Esophagus muscularis mucosa (tissue), 4 donors: ENCODE measurements at places on chromosomes 7 and 10.

DNA sequence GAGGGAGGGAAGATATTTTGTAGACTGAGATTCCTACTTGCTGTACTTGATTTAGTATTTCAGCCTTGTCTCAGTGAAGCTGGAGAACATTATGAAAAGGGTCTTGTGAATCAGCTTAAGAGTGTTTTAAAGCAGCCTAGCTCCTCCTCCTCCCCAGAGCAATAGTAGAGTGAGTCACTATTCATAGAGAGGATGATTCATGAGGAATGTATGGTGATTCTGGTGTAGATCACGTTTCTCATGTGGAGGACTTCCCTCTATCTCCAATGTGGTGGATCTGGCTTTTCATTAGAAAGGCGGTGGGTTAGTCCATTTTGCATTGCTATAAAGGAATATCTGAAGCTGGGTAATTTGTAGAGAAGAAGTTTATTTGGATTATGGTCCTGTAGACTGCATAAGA lies 340.1 kb upstream of the CHRM2 start:
- DNase-seq = no peak

DNA sequence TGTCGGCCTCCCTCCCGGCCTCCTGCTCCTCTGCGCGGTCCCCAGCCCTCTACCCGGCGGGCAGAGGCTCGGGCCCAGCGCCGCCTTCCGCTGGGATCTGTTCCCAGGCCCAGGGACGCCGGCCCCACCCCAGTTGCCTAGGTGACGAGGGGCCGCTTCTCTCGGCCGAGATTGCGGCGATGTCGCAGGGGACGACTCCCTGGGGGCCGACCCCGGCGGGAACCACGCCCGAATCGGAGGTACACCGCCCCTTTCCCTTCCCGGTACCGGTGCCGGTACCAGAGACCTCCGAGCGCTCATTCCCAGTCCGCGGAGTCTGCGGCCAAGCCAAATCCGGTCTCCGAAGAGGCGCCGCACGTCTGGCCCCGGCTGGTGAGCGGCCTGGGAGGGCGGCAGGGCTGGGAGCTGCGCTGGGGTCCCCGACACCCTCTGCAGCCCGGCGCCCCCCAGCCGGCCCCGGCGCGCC lies at the start of gene CABCOCO1:
Gene CABCOCO1 (plus strand): TSS at position 136 of the 466 bp plus-strand sequence. CDS start 44 bp downstream, at position 180.
- no peak for DNase-seq

GRCh38 chr7:124566583-124566982 lies 199.0 kb downstream of the GPR37 start:
- no peak for DNase-seq

- no peak for DNase-seq
These were observed 378.5 kb upstream of the SEMA3C start for GRCh38 chr7:81297317-81297716.

DNA sequence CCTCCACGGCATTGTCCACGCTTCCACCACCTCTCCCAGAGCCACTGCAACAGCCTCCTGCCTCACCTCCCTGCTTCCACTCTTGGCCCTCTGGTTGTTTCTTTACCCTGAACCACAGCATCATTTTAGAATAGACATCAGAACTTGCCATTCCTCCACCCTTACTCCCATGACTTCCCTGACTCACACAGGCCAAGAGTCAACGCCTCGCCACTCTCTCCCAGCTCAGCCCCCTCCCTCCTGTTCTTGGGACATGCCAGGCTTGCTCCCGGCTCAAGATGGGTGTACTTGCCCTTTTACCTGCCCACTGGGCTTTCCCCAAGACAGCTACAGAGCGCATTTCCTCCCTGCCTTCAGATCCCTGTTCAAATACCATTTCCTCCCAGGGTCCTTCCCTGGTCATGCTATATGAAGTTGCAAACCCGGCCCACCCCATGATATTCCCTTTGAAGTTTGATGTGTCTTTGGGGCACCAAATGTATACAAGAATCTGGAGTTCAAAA lies 429.1 kb downstream of the RPS24 start:
- no peak for DNase-seq

DNA sequence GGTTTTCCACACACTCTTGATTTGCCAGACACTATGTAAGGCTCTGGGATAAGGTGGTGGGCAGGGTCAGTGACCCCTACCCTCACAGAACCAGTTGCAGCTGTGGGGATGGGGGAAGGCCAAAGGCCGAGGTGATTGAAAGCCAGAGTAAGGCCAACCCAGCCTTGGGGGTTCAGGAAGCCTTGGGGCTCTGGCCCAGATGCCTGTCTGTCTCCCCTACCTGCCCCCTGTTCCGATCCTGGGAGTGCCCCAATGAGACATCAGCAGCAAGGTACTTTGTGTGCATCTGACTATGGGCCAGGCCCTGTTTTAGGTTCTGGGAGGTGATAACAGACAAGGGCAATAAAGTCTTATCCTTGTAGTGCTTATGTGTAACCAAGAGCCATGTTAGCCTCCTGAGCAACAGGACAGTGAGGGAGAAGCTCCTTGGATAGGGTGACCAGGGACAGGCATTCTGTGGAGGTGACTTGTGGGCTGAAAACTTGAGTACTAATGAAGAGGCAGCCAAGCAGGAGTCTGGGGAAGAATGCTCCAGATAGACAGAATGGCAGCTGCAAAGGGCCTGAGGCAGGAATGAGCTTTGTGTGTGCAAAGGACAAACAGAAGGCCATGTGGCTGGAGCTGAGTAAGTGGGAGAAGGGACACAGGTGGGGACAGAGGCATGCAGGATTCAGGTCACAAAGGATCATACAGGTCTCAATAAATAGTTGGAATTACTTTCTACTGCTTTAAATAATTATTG lies 35.4 kb downstream of the TSPAN14 start:
- DNase-seq = no peak

GRCh38 chr10:109966961-109967738 lies 40.6 kb upstream of the ADD3 start:
- DNase-seq = no peak

DNA sequence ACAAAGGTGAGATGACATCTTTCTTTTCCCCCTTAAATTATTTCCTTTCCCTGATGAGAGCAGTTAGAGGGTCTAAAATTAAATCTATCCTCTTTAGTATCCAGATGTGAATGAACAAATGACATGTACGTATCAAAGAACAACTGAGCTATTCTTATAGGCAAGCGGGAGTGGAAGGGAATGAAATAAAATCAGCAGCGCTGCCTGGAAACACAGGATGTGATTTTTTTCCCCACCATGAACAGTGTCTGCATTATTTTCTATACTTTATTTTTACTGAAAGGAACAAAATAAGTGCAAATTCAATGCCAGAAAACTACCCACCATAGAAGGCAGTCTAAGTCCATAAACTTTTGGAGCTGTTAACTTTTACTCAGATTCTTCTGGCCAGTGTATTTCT lies 40.6 kb downstream of the SLC26A4 start:
- peak; percentile 24 for DNase-seq

DNA sequence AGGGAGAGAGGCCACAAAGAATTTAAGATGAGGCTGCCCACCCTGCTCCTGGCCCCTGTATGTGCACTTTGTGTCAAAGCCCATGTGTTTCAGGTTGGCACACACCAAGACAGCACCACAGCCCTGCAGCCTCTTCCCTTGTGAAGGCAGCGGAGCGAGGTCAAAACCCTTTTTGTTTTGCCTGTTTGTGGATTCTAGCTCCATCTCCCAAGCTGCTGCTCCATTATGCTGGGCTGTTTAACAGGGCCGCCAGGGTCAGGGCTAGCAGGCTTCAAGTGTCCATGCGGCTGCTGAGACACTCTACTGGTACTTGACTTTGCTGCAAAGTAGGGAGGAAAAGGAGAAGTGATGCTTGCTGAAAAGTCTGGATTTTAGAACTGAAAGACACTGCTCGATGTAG lies 142.3 kb upstream of the EFCAB10 start:
- no peak for DNase-seq

GRCh38 chr7:46764100-46764936 lies 817.6 kb downstream of the TNS3 start:
- no peak for DNase-seq

DNA sequence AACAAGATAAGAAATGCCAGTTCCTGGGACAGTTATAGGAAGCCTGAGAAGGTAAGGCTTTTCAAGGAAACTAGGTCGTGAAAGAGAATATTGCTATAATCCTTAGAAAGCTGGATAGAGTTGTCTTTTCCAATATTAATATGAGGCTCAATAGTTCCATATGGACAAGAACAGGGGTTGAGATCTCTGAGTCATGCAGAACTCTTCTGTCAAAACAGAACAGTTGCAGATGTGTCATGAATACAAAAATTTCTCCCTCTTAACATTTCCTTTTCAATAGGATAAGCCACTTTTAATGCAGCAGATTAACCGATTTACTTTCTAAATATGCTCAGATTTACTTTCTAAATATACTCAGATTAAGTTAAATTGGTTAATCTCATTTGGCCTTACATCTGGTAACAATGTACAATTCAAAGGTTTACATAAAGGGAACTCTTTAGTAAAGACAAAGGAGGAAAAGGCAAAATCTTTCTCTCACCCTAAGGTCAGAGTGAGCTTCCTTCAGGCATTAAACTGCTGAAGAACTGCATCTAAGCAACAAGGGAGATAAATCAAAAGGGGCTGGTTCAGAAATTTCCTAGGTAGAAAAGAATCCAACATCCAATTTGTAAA lies 104.7 kb upstream of the PCDH15 start:
- no peak for DNase-seq

DNA sequence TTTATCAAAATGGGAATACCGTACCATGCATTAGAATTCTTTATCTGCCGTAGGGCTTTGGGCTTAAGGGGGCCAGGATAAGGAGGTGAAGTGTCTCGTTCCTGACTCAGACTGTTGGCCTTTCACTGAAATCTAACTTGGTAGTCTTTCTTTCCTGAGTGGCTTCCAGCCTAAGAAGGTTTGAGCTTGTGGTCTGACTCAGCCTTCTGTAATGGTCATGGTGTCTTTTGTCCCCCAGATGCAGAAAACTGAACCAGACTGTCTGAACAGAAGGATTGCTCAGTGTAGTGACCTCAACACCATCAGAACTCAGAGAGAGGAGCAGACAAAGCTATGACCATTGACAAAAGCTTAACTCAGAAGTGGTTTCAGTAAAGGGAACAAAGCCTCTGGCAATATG lies 39.5 kb downstream of the WNT2 start:
- DNase-seq = peak; percentile 37

- DNase-seq = no peak
These were observed 83.4 kb upstream of the SMNDC1 start for GRCh38 chr10:110387983-110388686.

DNA sequence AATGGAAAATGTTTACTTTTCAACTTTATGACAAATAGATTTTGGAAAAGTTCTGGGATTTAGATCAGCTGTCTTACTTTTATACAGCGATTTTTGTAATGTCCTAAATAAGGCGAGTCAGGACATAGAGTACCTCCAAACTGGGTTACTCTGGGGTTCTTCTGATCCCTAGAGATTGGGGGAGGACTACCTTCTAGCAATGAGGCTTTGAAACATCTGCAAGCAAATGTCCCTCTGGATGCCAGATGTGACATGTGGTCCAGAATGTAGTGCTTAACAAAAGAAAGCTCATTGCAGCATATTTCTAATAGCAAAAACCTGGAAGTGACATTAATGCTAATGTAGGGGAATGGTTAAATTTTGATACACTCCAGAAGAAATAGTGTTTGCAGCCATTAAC lies 36.1 kb downstream of the ABRAXAS2 start:
- no peak for DNase-seq

DNA sequence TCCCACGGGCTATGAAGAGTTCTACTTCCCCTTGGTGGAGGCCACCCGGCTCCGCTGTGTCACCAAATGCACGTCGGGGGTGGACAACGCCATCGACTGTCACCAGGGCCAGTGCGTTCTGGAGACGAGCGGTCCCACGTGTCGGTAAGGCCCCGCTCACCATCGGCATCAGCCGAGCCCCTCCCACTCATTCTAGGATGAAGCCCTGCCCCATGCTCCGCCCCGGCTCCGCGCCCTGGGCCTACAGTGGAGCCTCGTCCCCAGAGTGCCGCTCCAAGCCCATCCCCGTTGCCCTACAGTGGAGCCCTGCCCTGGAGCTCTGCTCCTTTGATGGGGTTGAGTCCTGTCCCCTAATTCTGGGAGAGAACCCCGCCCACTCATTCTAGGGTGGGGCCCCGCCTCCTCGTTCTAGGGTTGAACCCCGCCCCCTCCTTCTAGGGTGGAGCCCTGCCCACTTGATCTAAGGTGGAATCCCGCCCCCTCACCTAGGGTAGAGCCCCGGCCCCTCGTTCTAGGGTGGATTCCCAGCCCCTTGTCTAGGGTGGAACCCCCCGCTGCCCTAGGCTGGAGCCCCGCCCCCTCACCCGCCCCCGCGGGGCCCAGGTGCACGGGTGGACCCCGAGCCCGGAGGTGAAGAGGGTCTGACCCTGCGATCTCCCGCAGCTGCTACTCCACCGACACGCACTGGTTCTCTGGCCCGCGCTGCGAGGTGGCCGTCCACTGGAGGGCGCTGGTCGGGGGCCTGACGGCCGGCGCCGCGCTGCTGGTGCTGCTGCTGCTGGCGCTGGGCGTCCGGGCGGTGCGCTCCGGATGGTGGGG lies 3.4 kb upstream of the MUC12 start:
- DNase-seq = no peak
